NCI-H2171 treated with DMSO at 0.1 percent for 48 hours (cell line): ENCODE measurements at places on chromosomes 2 and 18.

GRCh38 chr2:37367984-37368383, 23.6 kb downstream of the QPCT start:
- no peak for DNase-seq

- no peak for DNase-seq
These were observed 17.0 kb upstream of the FOXI3 start for GRCh38 chr2:88469202-88470114.

DNA sequence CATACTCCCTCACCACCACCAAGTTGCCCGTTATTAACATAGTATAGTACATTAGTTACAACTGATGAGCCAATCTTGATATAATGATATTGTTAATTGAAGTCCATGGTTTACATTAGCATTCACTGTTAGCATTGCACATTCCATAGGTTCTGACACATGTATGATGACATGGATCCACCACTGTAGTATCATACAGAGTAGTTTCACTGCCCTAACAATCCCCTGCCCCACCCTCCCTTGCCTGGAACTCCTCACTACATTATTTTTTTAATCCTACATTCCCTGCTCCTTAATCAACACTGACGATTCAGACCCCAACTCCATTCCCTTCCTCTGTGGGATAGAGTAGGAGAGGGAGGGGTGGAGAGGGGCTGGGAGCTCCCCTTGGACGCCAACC, 20.2 kb upstream of the ST3GAL5 start:
- no peak for DNase-seq

GRCh38 chr2:134141598-134142340, 112.1 kb upstream of the MGAT5 start:
- no peak for DNase-seq

- no peak for DNase-seq
These were observed 454.6 kb downstream of the TSN start for GRCh38 chr2:122210065-122210464.

- no peak for DNase-seq
These were observed 13.9 kb upstream of the ST8SIA5 start for GRCh38 chr18:46770708-46771107.

DNA sequence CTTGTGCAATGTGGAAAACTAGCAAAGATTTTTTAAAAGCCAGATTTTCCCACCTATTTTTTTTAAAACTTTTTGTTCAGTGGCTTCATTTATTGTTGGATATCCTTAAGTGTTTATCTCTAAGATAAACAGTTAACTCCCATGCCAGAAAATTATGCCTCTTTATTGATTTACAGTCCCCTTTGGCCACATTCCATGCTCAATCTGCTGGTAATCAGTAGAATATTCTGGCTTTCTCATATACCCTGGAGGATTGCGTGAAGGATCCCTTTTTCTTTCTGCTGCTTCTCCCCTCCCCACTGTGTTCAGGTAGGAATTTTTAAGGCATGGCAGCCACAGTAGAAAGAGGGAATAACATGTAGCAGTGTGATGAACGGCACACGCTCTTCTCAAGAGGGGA, 2.6 kb downstream of the GRHL1 start:
- DNase-seq, result no peak

GRCh38 chr2:16186661-16187481, 246.5 kb downstream of the MYCN start:
- DNase-seq, result no peak

- DNase-seq, result peak; percentile 5
These were observed 220.4 kb upstream of the MEX3C start for GRCh38 chr18:51417643-51418483.

DNA sequence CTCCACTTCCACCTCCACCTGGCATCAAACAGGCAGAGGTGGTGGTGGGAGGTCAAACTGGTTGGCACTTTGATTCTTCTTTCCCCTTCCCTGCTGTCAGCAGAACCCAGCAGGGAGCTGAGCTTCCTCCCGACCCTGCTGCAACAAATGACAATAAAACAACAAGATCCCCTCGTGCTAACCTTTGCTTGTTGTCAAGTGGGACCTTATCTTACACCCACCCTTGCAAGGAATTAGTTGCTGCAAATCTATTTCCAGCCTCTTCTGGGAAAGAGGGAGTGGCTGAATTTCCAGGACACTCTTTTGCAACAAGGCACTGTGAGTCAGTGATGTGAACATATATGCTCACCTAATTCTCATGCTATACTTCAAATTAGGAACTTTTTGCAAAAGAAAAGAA, 655.1 kb downstream of the DSC3 start:
- DNase-seq, result no peak

DNA sequence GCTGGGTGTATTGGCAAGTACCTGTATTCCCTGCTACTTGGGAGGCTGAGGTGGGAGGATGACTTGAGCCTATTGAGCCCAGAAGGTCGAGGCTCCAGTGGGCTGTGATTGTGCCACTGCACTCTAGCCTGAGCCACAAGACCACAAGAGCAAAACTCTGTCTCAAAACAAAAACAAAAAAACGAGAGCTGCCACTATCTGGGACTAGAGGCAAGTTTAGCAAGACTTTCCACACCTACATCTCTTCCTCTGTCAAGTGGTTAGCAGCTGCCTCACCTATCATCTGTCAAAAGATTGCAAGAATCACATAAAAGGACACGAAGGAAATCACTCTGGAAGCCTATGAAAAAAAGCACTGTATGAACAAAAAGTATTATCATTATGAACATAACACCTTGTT, 55.2 kb upstream of the RIOK3 start:
- no peak for DNase-seq

- DNase-seq, result peak; percentile 62
These were observed 103.4 kb upstream of the RASGRP3 start for GRCh38 chr2:33372940-33373553.

DNA sequence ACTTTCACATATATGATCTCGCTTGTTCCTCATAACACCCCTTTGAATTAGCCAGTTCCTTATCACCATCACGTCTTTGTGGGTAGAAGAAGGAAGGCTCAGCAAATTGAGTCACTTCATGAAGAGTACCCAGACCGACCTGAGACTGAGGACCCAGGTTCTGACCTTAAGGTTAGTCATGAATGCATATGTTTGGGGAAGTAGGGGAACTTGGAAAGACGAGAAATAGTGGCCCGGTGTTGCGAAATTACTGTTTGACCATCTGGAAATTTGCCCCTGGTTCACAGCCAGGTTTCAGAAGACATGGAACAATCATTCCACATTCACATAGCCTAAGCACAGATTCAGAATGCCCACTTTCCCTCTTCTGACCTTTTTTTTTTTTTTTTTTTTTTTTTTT, 59.8 kb downstream of the MEIS1 start:
- no peak for DNase-seq

- no peak for DNase-seq
These were observed 39.4 kb downstream of the HADHB start for GRCh38 chr2:26284132-26284531.

GRCh38 chr18:34772887-34773286, 62.8 kb downstream of the DTNA start:
- DNase-seq, result no peak

DNA sequence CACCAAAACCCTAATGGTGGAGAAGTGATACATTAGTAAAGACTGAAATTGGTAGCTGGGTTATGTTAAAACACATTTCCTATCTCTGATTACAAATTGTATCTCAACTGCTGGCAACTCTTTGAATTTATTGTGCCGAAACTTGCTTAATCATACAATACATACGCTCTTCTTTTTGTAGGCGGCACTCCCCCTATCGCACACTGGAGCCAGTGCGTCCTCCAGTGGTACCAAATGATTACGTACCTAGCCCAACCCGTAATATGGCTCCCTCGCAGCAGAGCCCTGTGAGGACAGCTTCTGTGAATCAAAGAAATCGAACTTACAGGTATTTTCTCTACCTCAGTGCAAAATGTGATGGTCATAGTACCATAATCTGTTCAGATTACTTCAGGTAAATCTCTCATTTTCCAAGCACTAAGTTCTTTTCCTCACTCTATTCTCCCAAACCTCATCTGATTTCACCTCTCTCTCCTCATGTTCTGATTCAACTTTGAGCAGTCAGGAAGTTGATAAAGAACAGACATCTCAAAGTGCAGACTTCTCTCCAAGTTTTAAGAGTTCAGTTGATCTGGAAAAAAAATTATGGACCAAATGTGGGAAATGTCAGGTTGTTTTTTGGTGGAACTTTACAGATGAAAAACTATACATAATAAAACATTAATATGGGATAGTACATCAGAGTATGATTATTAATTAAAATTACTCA, 66.5 kb downstream of the ABI2 start:
- no peak for DNase-seq

DNA sequence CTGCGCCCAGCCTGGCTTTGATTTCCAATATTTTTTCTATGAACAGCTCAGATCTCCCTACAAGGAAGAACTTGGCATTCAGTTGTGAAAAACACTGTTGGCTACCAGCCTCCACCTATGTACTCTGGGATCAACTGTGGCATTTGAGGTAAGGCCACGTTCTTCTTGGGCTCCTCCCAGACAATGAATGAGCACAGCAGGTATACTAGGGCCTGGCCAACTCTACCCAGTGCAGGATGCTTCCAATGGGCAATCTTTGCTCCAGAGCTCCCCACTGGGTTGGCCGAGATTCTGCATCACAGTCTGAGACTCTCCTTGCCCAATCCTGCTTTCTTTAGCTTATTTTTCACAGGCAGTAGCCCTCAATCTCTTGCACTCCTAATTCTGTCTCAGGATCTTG, 75.9 kb downstream of the TMEM131 start:
- no peak for DNase-seq

DNA sequence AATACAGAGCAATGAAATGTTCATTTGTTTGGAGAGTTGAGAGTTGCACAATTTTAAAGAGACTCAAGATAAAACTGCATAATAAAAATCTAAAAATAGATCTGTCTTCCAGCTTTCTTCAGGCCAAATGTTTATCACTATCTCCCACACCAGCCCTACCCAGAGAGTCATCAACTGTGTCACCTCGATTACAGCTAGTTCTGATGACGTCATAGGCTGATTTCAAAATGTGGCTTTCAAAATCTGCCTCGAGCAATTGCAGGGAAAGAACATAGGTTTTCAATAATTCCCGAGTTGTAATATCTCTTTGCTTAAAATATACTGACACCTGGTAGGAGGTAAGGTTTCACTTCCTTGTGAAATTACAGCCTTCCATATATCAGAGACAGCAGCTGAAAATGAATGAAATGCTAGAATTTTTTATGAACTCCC, 677.6 kb upstream of the ID2 start:
- DNase-seq, result peak; percentile 83

DNA sequence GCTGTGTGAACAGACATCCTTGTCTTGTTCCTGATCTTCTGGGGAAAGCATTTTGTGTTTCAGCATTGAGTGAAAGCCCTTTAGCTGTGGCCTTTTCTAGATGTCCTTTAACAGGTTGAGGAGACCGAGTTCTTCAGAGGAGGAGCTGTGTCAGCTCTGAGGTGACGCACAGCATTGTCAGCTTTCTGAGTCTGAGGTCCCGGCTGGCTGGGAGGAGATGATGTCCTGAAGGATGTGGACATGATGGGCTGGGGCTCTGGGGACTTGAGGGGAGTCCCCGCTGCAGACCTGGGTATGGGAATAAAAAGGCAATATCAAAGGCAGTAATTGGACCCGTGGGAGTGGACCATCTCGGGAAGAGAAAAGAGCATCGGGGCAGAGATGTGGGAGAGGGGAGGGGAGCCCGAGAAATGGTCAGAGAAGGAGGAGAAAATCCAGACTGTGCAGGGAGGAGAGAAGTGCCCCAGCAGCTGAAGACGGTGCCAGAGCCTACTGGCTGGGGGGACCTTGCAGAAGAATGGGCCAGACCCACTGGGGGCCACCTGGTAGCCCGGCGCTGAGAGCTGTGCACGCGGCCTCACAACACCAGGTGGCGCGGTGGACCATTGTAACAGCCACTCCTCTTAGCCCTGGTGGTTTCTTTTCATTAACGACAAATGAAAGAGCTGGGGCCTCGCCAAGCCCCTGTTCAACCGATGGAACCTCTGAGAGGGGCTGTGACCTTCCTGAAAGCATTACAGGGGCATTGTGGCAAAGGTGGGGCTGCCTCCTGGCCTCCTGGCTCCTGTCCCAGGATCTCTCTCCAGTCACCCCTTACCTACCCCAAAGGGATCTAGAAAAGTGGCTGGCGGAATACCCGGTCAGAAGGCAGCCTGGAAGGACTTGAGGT, 61.6 kb downstream of the ST3GAL5 start:
- DNase-seq, result peak; percentile 79

DNA sequence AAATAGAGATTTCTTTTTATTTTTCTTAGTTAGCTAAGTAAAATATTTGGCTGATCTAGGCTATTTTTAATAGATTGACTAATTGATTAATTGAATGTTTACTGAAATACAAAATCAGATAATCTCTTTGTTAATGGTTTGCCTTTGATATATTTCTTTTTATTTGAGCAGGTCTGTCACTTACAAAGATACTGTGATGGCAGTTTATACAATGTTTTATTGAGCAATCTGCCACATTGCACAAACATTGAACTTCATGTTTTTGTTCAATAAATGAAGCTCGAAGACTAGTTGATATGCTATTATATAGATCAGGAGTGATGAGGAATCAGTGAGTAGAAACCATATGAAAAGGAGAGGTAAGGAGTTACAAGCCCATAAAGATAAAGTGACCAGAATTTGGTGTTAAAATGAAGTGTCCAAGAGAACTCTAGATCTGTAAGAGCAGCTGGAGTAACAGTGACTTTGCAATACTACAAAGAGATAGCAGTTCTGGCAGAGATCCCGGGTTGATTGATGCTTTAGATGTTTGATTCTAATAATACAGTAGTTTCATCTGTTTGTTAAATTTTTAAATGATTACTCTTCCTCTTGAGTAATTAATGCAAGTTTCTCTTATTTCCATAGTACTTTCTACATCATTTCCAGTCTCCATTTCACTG, 574.2 kb downstream of the CCDC85A start:
- peak; percentile 4 for DNase-seq

- no peak for DNase-seq
These were observed 172.9 kb upstream of the SETBP1 start for GRCh38 chr18:44507729-44508325.

DNA sequence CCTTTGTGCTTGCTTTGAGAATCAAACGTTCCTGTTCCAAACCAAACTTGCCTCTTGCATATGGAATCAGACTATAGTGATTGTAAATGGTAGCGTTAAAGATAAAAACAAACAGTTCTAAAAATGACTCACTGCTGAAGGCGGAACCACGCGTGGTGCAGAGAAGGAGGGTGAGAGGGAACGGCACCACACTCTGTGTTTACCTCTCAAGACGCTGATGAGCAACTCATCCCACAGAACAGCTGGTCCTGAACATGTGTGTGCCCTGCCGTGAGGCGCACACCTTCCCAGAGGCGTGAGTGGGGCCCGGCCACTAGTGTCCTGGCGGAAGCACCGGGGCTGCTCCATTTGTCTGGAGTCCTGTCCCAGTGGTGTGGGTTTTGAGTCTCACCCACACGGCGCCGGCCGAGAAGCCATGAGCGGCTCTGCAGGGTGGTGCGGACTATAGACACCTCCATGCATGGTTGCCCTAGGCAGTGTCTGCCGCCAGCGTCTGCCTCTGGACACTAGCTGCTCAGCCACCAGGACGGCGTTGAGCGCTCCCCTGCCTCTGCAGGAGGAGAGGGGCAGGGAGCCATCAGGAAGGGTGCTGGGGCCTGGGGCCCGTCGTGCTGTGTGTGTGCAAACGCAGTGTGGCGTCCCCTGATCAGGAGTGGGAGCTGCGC, 52.1 kb downstream of the NFATC1 start:
- DNase-seq, result no peak
